ENCODE measurements at places on chromosomes 3 and 15.
A peak's percentile ranks its signal among the peaks of the same experiment; 100 is the strongest.

GRCh38 chr3:46875560-46875959, 2.0 kb upstream of the PTH1R start:
- no peak for DNase-seq

DNA sequence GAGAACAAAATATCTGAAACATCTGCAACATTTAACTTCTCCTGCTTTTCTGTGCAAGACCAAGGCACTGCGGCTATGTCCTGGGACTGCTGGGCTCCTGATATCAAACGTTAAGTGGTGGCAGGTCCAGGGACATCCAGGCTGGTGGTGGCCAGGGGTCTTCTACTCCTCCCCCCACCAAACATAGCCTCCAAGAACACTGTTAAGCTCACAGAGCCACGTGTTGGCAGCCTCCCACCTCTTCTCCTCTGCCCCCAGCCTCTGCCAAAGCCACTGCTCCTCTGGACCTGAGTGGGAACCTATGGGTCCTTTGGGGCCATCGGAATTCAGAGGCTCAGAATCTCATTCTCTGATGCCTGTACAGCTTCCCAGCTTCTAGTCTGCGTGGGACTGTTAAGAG, 325.7 kb downstream of the ARRDC4 start:
- no peak for DNase-seq

DNA sequence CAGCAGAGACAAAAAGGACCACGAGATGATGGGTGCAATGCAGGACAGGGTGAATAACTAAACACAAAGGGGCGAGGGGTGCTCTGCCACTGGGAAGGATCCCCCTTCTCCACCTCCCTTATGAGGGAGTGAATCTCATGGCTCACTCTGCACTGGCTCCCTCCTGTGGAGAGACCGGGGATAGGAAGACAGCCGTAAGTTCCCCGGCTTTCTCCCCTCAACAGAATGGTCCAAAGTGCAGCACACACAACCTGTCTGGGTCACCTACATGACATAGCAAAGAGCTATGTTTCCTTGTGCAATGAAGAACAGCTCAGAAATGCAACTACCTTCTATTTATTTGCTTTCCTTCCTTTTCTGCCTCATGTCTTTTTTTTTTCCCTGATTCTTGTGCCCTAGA, 7.8 kb upstream of the ACSBG1 start:
- DNase-seq = peak; percentile 53

DNA sequence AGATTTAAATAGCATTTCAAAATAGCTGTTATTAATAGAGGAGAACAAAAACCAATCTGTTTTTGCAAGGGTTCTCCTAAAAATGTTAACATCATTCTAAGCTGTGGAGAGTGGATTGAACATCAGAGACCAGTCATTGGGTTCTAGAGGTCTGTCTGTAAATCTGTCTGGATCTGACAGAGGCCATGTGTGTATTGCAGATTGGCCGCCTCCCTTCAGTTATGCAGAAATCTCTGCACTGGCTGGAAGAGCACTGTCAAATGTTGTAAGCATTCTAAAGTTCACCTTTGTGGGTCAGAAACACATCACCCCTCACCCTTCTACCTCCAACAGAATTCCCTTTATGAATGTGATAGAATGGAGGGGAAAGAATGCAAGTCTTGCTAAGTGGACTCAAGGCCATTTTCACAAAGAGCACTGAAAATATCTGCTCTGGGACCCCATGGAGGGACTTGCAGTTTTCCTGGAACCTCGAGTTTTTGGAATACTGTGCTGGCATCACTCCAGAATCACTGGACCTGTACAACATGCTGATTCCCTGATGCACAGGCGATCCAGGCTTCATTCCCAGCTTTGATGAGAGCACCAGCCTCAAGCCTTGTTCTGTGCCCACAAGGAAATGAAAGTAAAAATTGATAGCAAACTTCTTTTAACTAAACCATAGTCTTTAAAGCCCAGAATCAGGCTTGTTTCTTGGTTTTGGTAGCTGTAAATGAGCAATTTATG, 8.4 kb downstream of the FAM81A start:
- no peak for DNase-seq

DNA sequence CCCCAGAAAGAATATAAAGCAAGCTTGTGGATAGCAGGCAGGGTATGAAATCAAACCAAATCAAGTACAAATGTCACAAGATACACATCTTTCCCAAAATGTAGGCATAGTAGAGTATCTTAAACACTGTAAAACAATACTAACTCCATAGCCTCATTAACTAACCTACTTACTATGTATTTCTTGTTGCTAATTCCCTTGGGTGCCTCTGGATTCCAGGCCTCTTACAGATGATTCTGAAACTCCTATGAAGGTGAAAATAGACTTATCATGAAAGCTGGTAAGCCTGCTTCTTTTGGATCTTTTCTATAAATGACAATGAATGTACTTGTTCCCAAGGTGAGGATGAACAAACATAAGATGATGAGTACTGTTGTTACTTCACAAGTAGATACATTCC, 93.8 kb downstream of the FRMD5 start:
- no peak for DNase-seq
